ENCODE measurements at places on chromosomes 3 and 15.
A peak's percentile ranks its signal among the peaks of the same experiment; 100 is the strongest.

DNA sequence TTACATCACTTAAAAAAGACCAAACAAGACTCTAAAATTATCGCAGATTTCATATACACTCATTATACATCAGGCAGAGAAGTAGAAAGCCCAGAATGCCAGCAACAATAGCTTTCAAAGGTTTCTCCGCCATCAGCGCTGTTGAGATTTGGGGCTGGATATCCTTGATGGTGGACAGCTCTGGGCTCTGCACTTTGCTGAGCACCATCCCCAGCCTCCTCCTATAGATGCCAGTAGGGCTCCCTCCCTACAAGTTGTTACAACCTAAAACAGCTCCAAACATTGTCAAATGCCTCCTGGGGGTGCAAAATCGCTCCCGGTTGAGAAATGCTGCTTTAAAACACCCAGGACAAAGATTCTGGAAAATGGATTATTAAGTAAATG, 73.5 kb downstream of the ATP10A start:
- no peak for DNase-seq

DNA sequence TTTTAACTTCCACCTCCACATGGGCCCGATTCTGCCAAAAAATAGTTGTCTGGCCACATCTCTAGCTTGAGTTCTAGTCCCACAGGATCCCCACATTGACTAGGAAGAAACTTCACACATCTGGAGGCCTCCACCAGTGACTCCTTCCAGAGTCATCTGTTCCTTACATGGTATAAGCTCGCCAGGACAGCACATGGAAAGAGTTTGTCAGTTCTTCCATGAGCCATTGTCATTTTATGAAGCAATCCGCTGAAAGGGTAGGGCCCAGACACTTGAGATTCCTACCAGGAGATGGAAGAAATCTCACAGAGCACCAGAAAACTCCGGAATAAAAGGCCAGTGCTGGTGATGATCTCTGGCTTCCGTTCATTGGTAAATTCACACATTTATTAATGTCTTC, 350.5 kb upstream of the ICE2 start:
- no peak for DNase-seq

- DNase-seq = no peak
These were observed 298.5 kb upstream of the PPP2R3A start for GRCh38 chr3:135667061-135667460.

DNA sequence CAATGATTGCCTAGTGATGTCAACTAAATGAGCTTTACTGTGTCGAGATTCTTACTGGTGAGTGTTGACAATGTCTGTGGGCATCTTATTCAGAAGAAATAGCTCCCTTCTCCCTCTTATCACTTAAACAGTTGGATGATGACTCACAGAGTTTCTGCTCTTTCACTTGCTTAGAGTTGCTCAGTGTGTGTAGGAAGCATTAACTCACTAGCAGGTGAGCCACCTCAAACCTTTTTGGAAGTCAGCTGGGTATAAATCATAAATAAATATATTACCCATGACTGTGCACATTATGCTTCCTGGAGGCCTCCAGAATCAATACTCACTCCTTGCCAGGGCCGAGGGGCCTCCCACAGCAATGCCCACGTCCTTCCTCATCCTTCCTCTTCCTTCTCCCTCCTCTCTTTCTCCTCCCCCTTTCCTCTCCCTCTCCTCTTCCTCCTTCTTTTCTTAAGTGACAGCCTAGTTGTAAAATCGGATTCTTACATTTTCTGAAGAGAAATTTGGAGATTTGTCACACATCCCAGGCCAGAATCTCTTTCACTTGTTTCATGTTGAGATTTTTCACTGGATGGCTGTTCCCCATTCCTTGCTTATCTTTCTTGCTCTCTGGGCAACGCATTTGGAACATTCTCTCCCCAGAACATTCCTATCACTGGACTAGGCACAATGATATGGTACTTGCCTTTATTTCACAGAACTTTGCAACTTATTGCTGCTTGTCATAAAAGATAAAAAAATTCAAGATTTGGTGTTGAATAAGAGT, 17.5 kb downstream of the SHC4 start:
- DNase-seq = peak; percentile 96

GRCh38 chr3:128198313-128198712, 45.0 kb downstream of the EEFSEC start:
- DNase-seq = no peak

GRCh38 chr3:107085261-107085660, 292.0 kb upstream of the CCDC54 start:
- no peak for DNase-seq

GRCh38 chr3:137714551-137714950, 49.6 kb upstream of the SOX14 start:
- no peak for DNase-seq

DNA sequence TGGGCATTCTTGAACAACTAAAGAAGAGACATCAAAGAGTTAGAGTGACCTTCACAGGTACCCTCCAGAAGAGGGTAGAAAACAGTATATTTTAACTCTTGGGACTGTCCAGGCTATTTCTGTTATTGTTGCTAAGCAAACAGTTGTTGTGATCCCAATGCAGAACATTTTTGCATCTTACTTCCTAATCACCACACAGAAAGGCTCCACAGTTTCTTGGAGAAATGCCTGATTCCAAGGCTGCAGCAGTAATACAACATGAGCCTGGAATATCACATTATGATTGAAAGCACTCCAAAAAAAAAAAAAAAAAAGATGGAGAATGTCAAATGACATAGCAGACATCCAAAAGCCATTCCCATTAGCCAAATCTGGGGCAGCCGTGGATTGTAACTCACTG, 195.6 kb downstream of the CTNNB1 start:
- DNase-seq = no peak

GRCh38 chr3:100454677-100455076, 37.7 kb upstream of the TMEM45A start:
- DNase-seq = no peak

GRCh38 chr3:13371100-13372075, 48.7 kb downstream of the NUP210 start:
- DNase-seq = no peak

- no peak for DNase-seq
These were observed 36.8 kb upstream of the CNTN3 start for GRCh38 chr3:74651292-74651691.

GRCh38 chr3:23798876-23799275, 6.9 kb upstream of the UBE2E1 start:
- DNase-seq = no peak

DNA sequence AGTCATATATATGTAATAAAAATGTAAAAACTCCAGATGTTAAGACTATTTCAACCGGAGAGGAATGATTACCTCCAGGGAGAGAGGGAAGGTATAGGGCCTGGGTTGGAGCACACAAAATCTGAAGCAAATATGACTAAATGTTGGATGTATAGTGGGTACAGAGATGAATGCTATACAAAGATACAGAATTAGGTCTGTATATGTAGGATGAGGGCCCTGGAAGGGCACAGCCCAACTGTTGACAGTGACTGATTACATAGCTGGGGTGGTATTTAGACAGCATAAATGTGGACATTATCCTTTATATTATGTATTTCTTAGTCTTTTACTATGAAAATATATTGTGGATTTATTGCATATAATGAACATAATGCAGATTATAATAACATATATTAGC, 94.4 kb upstream of the SPATA12 start:
- no peak for DNase-seq

GRCh38 chr15:101004500-101004899, 85.3 kb downstream of the LRRK1 start:
- no peak for DNase-seq

DNA sequence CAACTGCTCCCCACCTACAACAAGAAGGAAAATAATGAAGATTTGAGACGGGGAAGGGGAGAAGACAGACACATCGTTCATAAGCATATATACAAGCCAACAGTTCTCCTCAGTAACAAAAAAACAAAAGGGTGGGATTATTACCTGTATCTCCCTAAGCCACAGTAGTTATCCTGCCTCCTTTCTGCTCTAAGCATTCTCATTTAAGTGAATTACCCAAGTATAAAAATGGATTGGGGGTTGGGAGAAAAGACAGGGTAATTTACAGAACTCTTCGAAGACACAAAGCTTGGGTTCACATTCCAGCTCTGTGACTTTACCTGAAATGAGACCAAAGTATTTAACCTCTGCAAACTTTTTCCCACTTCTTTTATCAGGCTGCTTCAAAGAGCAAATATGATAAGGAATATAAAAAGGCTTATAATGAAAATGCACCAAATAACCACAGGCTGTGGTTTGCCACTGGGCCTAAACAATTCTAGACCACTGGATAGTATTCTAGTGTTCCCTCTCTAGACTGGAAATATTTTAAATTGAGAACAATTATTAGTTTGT, 64.4 kb downstream of the UACA start:
- DNase-seq = no peak

GRCh38 chr3:161038725-161039124, 66.4 kb downstream of the B3GALNT1 start:
- no peak for DNase-seq

GRCh38 chr3:148229107-148229506, 468.6 kb upstream of the AGTR1 start:
- no peak for DNase-seq

- DNase-seq = no peak
These were observed 102.3 kb downstream of the TPRA1 start for GRCh38 chr3:127488141-127488672.

- DNase-seq = peak; percentile 71
These were observed 187.1 kb downstream of the PDE8A start for GRCh38 chr15:85168642-85169173.

DNA sequence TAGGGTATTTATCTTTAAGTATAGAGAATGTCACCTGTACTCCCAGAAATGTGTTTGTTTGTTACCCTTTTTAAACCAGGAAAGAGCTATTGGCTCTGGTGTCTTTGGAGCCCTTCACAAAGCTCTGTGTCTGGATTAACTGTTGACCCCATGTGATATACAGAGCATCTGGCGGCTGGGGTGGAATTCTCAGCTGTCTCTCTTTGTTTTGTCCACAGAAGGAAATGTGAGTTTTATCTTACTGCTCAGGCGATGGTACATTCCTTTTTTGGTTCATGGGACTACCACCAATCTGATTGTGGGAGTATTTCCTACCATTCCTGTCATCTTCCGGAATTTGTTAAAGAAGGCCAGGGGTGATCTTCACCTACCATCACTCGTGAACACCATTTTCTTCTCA, 120.3 kb downstream of the AKAP13 start:
- no peak for DNase-seq

Measured in mammary epithelial cell (primary cell).